ENCODE measurements at places on chromosomes 1 and 21.
A peak's percentile ranks its signal among the peaks of the same experiment; 100 is the strongest.

GRCh38 chr1:214303141-214303930 is 22.4 kb downstream of the SMYD2 start:
- no peak for DNase-seq

GRCh38 chr1:108913105-108913948 is 36.5 kb downstream of the GPSM2 start:
- DNase-seq = no peak

GRCh38 chr1:213474054-213474453 is 423.0 kb downstream of the RPS6KC1 start:
- no peak for DNase-seq

GRCh38 chr1:202073206-202073605 is 49.5 kb upstream of the GPR37L1 start:
- no peak for DNase-seq

DNA sequence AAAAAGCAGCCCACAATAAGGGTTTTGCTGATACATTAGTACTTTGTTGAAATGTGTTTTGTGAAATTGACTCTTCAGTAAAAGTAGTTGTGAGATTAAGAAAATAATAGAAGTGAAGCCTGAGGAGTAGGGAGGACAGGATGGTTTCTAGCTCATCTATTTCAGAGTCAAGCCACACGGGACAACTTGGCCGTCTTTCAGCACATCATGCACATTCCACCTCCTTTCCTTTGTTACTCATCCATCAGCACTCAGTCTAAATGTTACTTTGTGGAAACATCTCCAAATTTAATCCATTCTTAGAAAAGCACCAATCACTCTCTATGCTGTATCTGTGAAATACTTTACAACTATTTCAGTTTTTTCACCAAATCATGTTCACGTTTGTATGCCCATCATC is 223.3 kb downstream of the FGGY start:
- DNase-seq = no peak

- no peak for DNase-seq
These were observed 33.0 kb downstream of the KCNC4 start for GRCh38 chr1:110243146-110243545.

DNA sequence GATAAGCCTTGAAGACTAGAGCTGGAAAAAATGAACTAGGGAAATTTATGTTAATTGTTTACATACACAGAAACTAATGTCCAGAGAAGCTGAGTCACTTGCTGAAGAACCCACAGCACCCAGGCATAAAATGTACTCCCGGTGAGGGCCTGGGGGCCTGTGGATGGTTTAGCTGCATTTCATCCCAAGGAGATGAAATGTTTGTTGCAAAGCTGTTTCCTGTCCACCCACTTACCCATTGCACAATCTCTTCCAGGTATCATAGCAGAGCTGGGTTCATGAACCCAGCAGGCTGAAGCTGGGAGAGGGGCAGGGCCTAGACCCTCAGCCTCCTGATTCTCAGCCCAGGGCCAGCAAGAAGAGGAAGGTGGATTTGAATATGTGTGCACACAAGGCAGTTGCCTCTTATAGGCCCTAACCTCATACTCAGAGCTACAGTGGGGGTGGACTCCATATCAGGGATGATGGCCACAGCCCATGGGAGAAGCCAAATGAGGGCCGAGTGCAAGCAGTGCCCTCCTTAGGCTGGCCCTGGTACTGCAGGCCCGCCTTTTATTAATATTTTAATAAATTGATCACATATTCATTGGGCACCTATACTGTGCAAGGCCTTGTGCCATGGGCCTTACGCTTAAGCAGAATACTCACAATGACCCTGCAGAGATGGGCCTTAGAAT is 110.8 kb downstream of the LACTBL1 start:
- no peak for DNase-seq

GRCh38 chr1:205610036-205610435 is 21.8 kb downstream of the ELK4 start:
- DNase-seq = no peak

GRCh38 chr1:150009604-150010392 is 728 bp downstream of the OTUD7B start:
- peak; percentile 60 for DNase-seq

Measured in stimulated activated naive CD4-positive, alpha-beta T cell treated with Interleukin-2 at 50 U/mL for 16 hours (primary cell).